ENCODE measurements at places on chromosomes 6 and 20. TPM values are rescaled to one million over a fixed set of nuclear protein-coding genes. Genes with fewer than 3 reads are reported as not detected.

DNA sequence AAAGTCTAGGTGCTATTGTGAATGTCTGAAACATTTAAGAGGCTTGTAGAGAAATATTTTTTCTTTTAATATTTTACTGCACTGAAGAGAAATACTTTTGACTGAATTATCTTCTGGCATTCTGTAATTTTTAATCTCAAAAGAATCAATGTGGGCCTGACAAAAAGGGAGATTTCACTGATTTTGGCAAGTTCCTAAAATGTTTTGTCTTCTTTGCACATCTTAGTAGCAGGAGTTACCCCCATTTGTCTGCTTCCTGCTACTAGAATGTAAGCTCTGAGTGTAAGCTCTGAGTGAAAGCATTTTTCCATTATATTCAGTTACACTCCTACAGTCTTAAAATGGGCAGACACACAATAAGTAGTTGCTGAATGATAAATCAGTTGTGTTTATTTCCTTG, 31.1 kb downstream of the HDAC2 start:
- no peak for DNase-seq

GRCh38 chr20:44728801-44729443, 13.8 kb downstream of the CCN5 start:
- DNase-seq = peak; percentile 71

The ACOT13 gene
- 38.0 TPM for total RNA-seq

DNA sequence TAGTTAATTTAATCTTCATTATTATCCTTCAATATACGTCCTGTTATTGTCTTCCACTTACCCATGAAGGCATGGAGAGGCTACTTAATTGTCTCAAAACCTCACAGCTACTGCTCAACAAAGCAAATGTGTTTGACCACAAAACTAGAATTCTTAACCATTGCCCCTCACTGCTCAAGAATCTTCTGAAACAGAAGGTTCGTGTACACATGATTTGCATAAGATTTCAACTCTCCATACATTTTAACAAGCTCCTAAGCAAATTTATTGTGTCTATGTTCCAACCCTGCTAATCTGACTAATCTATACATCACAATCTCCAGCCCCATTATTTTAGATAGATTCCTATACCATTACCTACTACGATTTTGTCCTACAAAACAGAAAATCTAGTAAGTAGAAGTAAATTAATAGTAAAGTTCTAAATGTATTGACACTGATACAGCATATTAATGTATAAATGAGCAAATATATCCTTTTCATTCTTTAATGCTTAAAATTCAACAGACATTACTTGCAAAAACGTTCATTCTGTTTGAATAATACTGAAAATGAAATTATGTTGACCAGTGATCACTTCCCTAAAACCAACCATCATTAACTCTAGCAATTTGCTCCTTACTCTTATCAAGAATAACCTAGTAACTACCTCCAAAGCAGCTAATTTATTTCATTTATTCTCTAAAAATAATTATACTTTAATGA, 89.7 kb upstream of the RNF217 start:
- DNase-seq = no peak

Data from H9 (cell line).